Muscle of back (tissue), 13 donors: ENCODE measurements at places on chromosomes 11 and 22.
A peak's percentile ranks its signal among the peaks of the same experiment; 100 is the strongest.

DNA sequence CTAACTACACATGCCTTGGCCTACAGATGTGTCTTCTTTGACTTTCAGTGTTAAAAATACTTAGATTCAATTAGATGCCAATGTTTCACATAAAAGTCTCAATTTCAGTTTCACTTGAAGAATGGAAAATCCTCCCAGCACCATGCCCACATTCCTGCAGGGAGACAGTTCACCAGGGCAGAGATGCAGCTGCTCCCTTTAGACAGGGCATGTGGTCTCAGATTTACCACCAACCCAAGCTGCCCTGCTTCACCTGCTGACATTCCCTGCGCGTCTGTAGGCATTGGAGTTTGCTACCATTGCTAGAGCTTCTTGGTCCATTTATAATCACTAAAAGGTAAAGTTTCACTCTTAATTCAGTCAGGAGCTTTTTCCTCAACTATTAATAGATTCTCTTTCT, 113.9 kb downstream of the ARFGAP2 start:
- DNase-seq, result no peak

DNA sequence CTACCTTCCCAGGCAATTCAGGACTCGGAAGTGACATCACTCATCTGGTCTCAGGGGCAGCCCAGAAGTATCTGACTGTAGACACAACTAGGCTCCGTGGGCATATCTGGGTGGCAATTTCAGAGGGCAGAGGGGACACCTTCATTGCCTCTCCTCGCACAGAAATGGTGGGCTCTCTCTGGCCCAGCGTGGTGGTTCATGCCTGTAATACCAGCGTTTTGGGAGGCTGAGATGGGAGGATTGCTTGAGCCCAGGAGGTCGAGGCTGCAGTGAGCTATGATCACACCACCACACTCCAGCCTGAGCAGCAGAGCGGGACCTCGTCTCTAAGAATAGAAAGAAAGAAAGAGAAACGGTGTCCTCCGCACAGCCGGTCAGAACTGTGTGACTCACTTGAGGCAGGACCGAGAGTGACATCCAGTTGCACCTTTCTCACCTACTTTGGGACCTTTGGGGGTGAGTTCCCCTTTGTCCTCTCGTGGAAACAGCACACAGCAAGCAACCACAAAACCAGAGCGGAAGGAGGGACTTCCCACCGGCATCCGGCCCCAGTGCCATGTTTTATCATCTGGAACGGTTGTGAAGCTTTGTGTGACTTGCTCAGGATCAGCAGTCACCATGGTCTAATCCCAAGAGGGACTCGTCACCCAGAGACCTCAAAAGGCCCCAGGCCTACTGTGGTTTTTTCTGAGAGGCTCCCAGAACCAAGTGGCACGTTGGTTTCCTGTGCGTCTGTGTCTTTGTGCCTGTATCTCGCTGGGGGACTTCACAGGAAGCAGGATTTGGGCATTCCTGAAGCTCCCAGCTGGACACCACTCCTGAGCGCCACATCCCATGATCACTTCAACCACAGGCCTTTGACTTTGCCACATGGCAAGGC, 38.4 kb upstream of the EMID1 start:
- no peak for DNase-seq

GRCh38 chr11:23539556-23539955, 679.3 kb upstream of the CCDC179 start:
- no peak for DNase-seq

GRCh38 chr11:3148255-3148989, 16.7 kb downstream of the OSBPL5 start:
- no peak for DNase-seq

- DNase-seq, result no peak
Measured at GRCh38 chr11:60561254-60561653, 46.1 kb downstream of the MS4A13 start.

- peak; percentile 41 for DNase-seq
Measured at GRCh38 chr11:28347371-28347770, 239.2 kb downstream of the METTL15 start.

- no peak for DNase-seq
Measured at GRCh38 chr11:12543596-12544415, 130.4 kb upstream of the TEAD1 start.

- no peak for DNase-seq
Measured at GRCh38 chr22:43209523-43209890, 22.6 kb upstream of the TTLL12 start.

GRCh38 chr11:46856605-46857343, 10.7 kb upstream of the CKAP5 start:
- no peak for DNase-seq

- DNase-seq, result peak; percentile 76
Measured at GRCh38 chr11:14380947-14381561, 22.1 kb upstream of the RRAS2 start.

DNA sequence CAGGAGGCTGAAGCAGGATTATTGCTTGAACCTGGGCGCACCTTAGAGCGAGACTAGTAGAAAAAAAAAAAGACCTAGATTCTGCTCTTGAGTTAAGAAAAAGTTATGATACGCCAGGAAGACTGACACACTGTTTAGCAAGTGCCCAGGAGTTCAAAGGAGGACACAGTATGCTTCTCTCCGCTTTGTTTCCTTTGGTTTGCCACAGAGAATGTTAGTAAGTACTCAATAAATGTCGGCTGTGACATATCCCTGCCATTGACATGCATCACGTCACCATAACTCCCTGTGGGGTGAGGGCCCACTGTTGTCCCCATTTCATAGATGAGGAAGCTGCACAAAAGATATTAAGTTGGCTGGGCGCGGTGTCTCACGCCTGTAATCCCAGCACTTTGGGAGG, 7.1 kb downstream of the SPTBN2 start:
- DNase-seq, result no peak

DNA sequence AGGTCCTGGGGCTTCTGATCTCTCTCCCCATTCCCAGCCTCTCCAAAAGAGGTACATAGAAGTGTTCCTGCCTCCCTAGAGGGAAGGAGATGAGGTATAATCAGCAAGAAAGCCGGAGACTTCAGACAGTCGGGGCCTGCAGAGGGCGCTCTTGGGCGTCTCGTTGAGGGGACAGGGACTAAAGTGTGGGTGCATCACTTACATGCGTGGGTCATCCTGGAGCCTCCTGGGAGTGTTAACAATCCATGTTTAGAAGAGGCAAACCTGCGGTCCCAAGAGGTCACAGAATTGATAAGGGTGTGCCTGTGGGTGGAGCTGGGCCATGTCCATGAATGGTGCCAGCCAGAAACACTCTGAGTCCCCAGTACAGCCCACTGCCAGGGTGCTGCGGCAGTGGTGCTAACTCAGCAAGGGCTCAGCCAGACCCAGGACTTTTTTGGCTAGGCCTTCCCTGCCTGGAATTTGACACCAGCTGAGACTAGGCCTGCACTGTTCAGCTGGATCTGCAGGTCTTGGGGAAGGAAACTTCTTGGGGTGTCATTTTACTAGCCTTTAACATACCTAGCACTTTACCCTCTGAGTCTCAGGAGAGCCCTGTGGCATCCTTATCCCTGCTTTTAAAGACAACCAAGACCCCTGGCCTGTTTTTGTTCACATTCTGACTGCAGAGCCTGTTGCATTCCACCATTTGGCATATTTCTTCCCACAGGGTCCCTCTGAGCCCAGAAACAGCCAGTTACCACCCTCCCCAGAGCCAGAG, 5.5 kb downstream of the YDJC start:
- DNase-seq, result peak; percentile 17

GRCh38 chr11:116603728-116604323, 169.0 kb downstream of the BUD13 start:
- DNase-seq, result no peak
